Thymus (tissue), 14 donors: ENCODE measurements at places on chromosomes 12 and 14.

DNA sequence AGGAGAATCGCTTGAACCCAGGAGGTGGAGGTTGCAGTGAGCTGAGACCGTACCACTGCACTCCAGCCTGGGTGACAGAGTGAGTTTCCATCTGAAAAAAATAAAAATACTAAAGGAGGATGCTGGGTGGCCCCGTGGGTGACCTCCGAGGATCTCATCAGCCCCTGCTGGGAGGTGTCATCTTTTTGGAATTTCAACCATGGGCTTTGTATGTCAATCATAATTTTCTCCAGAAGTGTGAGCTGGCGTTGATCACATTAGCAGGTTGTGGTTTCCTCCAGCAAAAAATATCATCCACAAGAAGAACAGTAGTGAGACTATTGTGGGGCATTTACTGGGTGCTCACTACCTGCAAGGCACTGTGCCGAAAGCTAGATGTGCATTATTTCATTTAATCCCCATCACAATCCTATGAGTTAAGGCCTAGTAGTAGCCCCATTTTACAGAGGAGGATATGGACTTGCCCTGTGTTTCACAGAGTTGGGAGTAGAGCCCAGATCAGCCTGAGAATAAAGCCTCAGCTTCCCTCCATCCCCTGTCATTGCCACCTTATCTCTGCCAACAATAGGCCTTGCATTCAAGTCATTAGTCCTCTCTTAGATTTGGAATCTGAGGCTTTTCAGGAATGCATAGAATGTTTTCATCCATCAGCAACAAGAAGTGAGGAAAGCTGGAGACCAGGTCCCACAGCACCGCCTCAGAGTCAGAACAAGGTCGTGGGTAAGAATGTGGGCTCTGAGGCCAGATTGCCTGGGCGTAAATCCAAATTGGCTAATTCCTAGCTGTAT lies 39.8 kb downstream of the SVOP start:
- DNase-seq = no peak

DNA sequence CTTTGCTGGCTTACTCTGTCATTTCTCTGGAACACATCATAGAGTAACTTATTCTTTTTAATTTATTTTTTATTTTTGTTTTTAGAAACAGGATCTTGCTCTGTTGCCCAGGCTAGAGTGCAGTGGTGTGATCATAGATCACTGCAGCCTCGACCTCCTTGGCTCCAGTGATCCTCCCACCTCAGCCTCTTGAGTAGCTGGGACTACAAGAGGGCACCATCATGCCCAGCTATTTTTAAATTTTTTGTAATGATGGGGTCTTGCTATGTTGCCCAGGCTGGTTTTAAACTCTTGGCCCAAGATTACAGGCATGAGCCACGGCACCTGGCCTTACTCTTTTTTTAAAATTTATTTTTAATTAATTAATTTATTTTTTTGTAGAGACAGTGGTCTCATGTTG lies 32.2 kb upstream of the RD3L start:
- no peak for DNase-seq

GRCh38 chr12:110688446-110689280 lies at the start of gene HVCN1:
HVCN1 (minus strand) TSS chr12:110689115; CDS start chr12:110683245, 5,870 bp downstream.
- DNase-seq = no peak

DNA sequence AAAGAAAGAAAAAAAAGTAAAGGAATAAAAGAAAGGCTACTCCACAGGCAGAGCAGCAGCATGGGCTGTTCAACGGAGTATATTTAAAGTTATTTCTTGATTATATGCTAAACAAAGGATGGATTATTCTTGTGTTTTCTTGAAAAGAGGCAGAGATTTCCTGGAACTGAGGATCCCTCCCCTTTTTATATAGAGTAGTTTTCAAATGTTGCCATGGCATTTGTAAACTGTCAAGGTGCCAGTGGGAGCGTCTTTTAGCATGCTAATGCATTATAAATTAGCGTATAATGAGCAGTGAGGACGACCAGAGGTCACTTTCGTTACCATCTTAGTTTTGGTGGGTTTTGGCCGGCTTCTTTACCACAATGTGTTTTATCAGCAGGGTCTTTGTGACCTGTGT lies 383.0 kb downstream of the PCNX1 start:
- no peak for DNase-seq

DNA sequence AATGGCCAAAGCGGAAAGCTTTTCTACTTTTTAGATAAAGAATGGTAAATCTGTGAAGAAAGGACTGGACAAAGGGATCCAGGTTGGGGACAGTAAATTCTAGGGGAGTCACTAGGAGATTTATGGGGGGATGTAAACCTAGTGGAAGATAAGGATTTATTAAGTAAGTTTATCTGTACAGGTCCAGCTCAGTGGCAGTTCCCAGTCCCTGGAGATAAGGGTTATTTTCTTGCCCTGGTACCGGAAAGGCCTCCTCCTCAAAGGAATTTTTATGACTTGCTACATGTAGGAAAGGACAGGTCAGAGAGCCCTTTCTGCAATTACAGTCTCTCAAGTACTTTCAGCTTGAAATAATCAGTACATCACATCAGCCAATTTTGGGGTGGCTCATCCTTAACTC lies 72.6 kb upstream of the BICD1 start:
- no peak for DNase-seq

GRCh38 chr12:29673346-29673745 lies 110.4 kb downstream of the TMTC1 start:
- DNase-seq = no peak

- DNase-seq = no peak
These were observed 107.2 kb downstream of the DUSP6 start for GRCh38 chr12:89245090-89245489.

- DNase-seq = no peak
These were observed 174.1 kb downstream of the SLC6A15 start for GRCh38 chr12:84738481-84738972.

DNA sequence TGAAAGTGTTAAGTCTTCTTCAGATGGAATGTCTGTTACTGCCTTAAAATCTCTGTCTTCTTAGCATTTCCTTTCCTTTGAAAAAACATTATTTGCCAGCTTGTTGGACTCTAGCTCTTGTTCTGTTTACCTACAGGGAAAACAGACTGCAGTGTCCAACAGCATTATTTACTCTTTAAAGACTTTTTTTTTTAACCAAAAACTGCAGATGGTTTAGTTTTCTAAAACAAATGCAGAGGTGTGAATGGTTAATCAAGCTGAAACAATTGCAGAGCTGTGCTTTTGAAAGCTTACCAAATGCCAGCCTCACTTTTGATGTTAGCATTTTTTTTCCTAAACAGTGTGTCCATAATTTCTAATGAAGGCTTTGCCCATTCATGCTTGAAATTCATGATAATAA lies 323.3 kb downstream of the TMEM117 start:
- DNase-seq = no peak

GRCh38 chr12:104685366-104685765 lies 228.6 kb downstream of the CHST11 start:
- no peak for DNase-seq

GRCh38 chr12:101710288-101710687 lies 12.8 kb downstream of the CHPT1 start:
- DNase-seq = no peak

- DNase-seq = no peak
These were observed 838.3 kb upstream of the NOVA1 start for GRCh38 chr14:27435923-27436670.

DNA sequence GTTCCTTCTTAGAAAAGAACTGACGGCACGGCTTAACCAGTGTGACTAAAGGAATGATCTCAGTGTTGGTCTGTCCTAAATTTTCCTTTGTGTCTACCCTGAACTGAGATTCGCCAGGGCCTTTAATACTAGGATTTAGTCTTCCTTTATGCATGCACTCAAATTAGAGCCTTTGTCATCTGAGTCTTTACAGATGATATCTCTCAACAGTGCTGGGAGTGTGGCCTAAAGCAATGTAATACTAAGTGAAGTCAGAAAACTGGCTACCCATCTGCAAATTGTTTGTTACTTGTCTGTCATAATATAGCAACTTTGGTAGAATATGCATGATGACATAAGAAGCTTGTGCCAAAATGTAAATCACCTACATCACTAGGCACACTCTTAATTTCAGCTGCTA lies 95.4 kb downstream of the PTPRO start:
- no peak for DNase-seq

DNA sequence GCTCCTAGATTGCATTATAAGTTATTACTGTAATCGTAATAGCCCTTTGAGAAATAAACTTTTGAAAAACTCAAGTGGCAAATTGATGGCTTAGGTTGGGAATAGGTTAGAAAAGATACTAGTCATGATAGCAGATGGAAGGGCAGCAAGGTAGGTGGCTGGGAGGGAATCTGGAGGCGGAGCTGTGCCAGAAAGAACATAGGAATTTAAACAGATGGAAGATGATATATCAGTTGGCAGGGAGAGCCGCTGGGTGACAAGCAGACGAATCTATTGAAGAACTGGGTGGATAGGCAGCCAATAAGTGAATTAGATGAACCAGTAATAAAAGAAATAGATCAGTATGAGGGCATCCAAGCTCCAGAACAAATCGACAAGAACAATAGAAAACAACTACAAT lies 142.1 kb downstream of the CNTN1 start:
- no peak for DNase-seq

GRCh38 chr12:118371321-118372282 lies 1.1 kb downstream of the TAOK3 start:
- DNase-seq = peak; percentile 14

GRCh38 chr12:53593707-53594106 lies 32.5 kb downstream of the ATF7 start:
- DNase-seq = no peak

- DNase-seq = no peak
These were observed 16.0 kb upstream of the ENDOU start for GRCh38 chr12:47741340-47741703.

DNA sequence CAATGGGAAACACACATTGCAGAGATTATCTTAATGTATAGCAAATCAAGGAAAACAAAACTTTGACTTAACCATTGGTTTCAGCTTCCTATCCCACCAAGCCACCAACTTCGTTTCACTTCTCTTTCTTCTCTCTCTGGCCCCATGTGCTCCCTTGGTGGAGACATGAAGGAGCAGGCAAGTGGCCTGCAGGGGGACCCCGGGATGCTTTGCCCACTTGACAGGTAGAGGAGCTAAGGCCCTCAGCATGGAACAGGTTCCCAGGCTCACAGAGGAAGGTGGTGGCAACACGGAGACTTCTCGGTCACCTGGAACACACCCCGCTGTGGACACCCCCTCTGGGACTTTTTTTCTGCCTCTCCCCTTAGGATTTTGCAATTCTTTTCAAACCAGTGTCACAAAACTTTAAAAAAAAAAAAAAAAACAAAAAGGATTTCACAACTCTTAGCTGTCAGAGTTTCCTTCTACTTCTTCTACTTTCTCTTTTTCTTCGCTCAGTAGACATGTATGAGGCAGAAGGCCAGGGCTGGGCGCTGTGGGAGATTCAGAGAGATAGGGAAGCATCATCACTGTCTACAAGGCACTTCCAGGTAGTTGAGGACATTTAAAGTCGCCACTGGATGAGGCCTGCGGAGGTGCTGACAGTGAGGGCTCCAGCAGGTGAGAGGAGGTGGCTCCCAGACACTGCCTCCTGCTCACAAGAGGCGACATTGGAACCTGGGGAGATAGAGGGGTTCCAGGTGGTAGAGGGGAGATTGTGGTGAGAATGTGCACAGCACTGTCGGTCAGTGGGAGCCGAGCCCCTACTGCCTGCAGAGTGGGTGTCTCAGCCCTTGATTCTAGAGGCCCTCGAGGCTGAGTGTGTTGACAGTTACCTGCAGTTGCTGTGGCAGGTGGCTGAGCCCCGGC lies 119.6 kb downstream of the GCH1 start:
- peak; percentile 41 for DNase-seq

DNA sequence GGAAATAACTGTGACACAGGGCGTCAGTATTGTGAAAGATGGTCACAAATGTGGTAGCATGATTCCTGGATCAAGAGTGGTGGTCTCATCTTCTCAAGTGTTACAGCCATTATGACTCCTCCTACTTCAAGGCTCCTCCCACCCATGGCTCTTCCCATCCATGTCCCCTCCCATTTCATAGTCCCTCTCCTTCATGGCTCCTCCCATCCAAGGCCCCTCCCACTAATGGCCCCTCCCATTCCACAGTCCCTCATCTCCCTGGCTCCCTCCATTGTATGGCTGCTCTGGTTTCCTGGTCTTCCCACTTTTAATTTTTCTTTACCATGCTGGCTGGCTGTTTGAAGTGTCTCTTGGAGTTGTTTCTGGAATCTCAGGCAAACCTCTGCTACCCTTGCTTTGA lies 1375.2 kb upstream of the TMEM132C start:
- no peak for DNase-seq

GRCh38 chr12:67889931-67890330 lies 99.3 kb upstream of the IFNG-AS1 start:
- no peak for DNase-seq

- no peak for DNase-seq
These were observed 126.1 kb upstream of the ARHGAP5 start for GRCh38 chr14:31950764-31951637.

GRCh38 chr14:67532998-67533753 lies at the start of gene PLEKHH1:
PLEKHH1 (plus strand) TSS chr14:67533290; CDS start chr14:67541868, 8,578 bp downstream.
- peak; percentile 54 for DNase-seq

DNA sequence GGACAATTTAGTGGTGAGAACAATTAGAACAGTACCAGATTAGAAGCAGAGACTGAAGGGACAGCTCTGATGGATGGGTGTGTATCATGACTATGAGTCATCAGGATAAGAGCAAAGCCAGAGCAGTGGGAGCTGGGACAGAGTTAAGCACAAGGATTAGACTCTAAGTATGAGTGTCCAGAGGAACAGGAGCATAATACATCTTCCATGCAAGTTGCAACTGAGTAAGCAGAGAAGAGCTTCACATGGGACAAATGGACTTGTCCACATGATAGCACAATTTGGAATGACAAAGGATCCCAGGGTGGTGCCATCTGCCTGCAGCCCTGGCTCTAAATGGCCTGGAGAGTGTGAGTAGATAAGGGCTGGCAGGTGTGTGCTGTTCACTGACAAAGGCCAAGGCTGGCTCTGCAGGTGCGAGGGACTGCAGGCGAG lies 226.4 kb upstream of the CAND1 start:
- no peak for DNase-seq

GRCh38 chr12:2344476-2344875 lies 291.7 kb downstream of the CACNA1C start:
- DNase-seq = no peak

GRCh38 chr14:24095271-24096068 lies 1.4 kb downstream of the PCK2 start:
- DNase-seq = no peak

GRCh38 chr14:72889366-72889765 lies 4.5 kb downstream of the DPF3 start:
- no peak for DNase-seq

DNA sequence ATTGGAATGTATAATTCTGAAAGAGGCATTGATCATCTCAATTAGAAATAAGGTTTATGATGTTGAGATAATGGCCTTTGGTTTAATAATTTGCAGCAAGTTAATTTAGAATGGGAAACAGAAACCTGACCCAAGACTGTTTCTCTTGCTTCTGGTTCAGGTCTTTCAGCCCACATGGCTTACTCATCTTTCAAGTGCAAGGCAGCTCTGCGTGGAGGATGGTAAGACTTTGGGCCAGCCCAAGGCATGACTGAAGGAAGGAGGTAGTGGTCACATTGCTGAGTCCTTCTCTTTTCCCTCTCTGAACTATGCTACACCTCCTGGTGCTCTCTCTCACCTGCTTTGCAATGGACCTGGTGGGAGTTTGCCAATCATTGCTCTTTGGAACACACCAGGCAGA lies 98.7 kb downstream of the CAND1 start:
- no peak for DNase-seq
